Stimulated activated CD8-positive, alpha-beta memory T cell treated with anti-CD3 and anti-CD28 coated beads, Interleukin-15, amount 100 ng/mL, for 4 hours (primary cell): ENCODE measurements at places on chromosomes 1 and 21.

- no peak for DNase-seq
Measured at GRCh38 chr1:64745181-64745985, 508 bp downstream of the RAVER2 start.

DNA sequence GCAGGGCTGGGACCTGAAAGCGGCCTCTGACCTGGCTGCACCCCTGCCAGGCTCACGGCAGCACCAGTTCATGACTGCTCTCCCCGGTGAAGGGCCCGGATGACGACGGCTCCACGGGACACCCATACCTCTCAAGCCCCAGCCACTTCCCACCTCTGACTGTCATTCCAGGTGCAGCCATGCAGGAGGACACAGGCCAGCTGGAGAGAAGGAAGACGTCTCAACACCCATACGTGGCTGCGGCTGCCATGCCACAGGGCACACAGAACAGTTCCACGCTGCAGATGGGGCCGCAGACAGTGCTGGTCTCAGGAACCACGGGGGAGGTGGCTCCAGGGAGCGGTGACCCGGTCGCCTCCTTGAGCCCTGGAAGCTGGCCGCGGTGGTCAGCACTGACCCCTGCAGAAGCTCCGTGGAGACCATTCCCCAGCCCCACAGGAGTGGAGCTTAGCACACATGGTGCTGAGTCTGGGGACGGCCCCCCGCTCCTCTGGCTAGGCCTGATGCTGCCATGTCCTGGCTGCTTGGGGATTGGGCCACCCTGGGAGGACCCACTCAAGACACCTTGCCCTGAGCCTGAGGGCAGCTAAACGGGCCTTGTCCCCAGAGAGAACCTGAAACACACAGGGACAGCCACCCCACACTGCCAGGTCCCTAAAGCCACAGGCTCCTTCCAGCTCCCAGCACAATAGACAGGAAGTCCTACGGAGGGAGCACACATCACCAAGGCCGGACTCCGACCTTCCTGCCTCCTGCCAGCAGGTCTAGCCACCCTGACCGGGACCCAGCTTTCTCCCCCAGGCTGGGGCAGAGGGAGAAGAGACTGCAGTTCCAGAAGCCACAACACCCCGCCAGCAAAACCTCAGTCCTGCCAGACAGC is 8.6 kb downstream of the WNT9A start:
- no peak for DNase-seq

DNA sequence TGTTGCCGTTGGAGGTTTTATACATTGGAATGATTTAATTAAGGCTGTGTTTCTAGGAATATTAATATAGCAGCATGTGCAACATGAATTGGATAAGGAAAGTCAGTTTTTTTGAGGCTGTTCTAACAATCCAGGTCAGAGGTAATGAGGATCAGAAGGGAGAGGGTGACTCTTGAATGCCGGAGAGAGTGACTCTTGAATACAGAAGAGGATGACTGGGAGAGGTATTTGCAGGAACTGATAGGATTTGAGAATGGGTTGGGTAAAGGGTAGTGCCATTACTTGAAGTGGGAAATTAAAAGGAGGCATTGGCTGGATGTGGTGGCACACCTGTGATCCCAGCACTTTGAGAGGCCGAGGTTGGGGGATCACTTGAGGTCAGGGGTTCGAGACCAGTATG is 55.6 kb upstream of the MACF1 start:
- DNase-seq, result no peak

- no peak for DNase-seq
Measured at GRCh38 chr1:31651766-31652165, 7.1 kb upstream of the PEF1 start.

- no peak for DNase-seq
Measured at GRCh38 chr21:45241357-45241756, 46.3 kb downstream of the POFUT2 start.

GRCh38 chr1:226419284-226420029 is 11.6 kb upstream of the PARP1 start:
- no peak for DNase-seq
